Left cardiac atrium (tissue), 4 donors: ENCODE measurements at places on chromosomes 2 and 18. TPM values are rescaled to one million over a fixed set of nuclear protein-coding genes. Genes with fewer than 3 reads are reported as not detected.

DNA sequence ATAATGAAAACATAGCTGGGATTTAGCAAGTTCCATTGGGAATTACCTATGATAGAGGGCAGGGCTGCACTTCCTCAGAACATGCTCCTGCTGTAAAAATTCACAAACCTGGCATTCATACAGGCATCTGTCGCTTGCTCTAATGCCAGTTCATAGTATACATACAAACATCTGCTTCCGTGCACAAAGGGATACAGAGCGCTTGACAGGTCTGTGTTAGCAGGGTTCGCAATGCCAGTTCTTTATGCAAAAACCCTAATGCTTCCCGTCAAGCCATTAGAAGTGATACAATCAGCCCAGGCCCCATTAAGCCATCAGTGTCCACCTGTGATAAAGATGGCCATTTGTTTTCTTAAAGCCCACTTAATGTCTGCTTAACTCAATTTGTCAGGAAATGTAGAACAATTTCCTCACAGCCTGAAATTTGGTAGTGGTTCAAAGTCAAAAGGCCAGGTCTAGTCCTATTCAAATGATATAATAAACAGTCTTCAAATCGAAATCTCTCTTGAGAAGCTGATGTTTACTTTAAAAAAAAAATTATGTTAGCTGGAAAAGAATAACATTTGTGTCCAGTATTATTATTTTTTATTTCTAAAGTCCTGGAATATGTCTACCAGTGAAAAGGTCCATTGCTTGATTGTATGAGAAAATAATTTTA lies 556.3 kb downstream of the ARHGAP15 start:
- no peak for DNase-seq

MEP1B gene
- not detected for total RNA-seq

DNA sequence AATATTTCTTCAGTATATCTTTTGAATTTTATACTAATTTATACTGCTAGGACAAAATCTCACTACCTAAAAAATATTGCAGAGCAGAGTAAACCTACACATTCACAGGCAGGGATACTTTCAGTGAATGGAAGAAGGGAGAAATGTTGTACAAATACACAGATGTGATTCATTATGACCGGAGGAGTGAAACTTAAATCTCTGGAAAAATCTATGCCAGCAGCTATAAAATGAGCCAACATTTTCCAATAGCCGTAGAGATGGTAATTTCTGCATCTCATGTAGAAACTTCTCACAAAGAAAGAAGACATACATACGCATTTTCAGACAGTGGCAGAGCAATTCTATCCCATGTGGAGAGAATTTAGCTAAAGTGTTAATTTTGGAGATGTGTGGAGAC lies 54.8 kb downstream of the KCNS3 start:
- no peak for DNase-seq

SP9 gene
- total RNA-seq, result not detected

GRCh38 chr2:68185541-68186164 lies 28.0 kb downstream of the PNO1 start:
- peak; percentile 39 for DNase-seq

GPBAR1 gene
- total RNA-seq, result 6.6 TPM

SPC25 gene
- total RNA-seq, result 0.37 TPM

DNA sequence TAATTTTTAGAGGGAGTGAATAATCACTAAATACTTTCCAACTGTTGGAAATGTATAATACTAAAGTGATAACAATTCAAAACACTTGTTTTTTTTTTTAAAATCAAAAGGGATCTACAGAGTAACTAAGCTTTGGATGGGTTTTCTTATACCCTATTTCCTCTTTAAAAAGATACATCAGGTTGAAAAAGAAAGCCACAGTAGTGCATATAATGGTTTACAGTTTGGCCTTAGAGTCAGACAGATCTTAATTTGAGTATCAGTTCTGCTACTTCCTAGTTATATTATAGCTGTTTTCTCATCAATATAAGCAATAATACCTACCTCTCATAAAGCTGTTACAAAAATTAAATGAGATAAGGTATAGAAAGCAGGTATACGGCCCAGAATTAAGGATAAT lies 28.5 kb downstream of the PSME4 start:
- DNase-seq, result no peak

GRCh38 chr2:60002183-60002867 lies 551.1 kb downstream of the BCL11A start:
- DNase-seq, result no peak

DNA sequence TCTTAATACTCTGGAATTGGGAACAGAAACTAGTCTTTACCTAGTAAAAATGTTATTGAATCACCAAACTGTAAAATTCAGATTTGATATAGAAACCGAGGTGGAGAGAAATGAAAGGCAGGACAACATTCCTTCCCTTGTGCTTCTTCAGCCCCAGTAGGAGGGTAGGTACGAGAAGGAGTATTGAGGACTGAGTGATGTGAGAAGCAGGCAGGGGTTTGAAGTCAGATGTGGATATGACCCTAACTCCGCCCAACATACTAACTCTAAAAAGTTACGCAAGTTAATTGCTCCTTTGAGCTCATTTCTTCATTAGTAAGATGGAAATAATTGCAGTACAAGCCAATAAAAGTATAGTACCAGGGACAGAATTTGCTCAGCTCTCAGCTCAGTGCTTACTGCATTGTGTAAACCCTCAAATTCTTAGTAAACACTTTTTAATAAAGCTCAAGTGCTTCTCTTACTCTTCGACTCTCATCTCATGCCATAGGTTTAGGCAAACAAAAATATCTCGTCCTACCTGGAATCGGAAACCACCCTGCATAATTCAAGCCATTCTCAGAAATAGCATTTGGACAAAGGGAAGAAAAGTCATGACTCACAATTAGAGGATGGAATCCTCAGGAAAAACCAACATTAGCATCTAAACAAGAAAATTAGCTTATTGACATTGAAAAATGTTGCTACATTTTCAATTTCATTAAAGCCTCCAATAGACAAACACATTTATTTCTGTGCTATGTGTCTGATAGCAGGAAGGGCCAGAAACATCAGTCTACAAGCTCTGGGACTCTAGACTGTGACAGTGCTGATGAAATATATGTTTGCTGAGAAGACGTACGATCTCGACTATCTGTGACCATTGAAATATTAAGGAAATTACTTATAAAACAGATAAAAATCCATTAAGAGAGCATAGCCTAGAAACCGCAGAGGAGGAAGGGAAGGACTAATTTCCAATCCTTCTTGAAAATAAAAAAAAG lies 161.3 kb downstream of the HNMT start:
- DNase-seq, result no peak

GRCh38 chr18:10898417-10898974 lies 250.9 kb downstream of the PIEZO2 start:
- DNase-seq, result no peak

- no peak for DNase-seq
These were observed 453.2 kb upstream of the PIK3C3 start for GRCh38 chr18:41501848-41502247.

SLC66A2 gene
- 31.9 TPM for total RNA-seq

MORN2 gene
- 12.8 TPM for total RNA-seq

- DNase-seq, result no peak
These were observed 404.4 kb downstream of the TRIB2 start for GRCh38 chr2:13121096-13121495.

DNA sequence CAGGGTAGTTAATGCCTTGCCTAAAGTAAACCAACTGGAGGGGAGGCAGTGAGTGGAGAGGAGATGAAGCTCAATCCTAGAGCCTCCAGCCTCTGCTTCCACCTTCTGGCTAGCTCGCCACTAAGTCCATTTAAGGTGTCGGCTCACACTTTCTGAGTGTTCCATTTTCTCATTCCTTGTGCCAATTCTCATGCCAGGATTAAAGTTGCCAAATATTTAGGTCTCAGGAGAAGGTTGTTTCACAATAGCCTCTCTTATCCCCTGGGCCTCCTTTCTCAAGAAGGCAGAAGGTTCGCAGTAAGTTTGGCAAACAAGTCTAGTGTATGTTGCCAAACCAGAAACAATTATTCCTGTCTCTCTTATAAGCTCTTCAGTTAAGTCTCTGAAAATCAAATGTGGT lies 57.2 kb downstream of the TACR1 start:
- DNase-seq, result no peak

DNA sequence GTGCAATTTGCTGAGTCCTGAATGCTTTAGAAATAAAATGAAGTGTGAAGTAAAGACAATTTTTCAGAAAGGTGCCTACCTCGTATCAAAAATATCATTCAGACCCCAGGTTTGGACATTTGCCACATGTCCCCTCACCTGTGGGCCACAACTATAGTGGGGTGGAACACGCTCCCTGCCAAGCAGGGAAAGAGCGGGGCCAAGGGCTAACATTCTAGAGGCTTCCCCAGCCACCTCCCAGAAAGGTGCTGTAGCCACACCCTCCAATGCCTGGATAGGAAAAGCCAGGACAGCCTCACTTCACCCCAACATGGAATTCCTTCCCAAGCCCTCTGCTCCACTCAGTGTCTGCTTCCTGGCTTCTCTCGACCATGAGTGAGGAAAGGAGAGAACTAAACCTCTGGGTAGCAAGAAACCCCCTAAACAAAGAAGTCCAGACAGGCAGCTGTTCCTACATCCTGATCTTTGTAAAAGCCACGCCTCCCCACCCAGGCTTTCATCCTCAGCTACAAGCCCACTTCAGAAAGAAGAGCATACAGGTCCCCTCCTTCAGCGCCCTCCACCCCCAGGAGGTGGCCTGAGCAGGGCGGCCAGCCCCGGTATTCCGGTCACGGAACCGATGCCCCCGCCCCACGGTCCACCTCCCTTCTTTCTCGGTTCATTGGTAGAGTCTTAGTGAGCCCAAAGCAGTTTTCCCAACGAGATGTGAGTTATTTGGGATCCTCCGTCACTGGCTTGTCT lies 2.1 kb downstream of the COL6A3 start:
- DNase-seq, result no peak

TSGA10 gene
- total RNA-seq, result 3.6 TPM

DNA sequence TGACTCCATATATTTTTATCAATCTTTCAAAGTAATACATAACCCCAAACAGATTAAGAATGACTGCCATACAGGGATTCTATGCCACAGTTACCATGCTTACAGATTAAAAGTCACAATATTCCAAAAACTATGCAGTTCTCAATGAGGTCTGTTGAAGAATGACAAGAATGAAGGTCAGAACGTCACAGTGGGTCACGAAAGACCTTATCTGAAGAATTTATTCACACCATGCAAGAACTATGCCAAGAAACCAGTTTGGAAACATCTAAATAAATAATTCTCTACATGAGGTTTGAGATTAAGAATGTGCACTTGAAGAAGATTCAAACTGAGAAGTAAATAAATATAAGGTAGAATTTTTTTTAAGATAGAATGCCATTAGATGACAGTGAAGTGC lies 253.3 kb downstream of the EXOC6B start:
- no peak for DNase-seq

CDH19 gene
- total RNA-seq, result 33.0 TPM

NEU2 gene
- total RNA-seq, result not detected
